Stimulated activated CD8-positive, alpha-beta memory T cell treated with anti-CD3 and anti-CD28 coated beads, Interleukin-4, amount 100 ng/mL, for 48 hours (primary cell): ENCODE measurements at places on chromosomes 2 and 18.

DNA sequence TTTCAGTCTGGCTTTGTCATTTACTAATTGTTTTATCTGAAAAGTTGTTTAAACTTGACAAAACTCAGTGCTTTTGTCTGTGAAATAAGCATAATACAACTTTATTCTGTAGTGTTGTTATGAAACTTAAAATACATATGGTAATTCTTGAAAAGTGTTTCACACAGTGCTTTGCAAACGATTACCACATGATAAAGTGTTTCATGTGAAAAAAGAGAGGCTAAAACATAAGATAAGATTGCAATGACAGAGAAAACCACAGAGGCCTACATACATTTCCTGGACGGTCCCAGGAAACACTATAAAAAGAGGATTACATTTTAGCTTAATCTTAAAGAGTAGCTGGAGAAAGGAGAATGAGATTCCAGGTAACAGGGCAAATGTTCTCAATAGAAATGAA, 1934.6 kb upstream of the LRRTM1 start:
- no peak for DNase-seq

GRCh38 chr2:42073739-42074503, 26.1 kb downstream of the PKDCC start:
- no peak for DNase-seq

GRCh38 chr2:59029058-59029457, 787.9 kb upstream of the FANCL start:
- no peak for DNase-seq

GRCh38 chr2:173990970-173991819, 26.0 kb upstream of the SP3 start:
- DNase-seq, result no peak

- no peak for DNase-seq
Measured at GRCh38 chr2:176494949-176495353, 225.7 kb downstream of the MTX2 start.
